ENCODE measurements at places on chromosomes 3 and 15.

DNA sequence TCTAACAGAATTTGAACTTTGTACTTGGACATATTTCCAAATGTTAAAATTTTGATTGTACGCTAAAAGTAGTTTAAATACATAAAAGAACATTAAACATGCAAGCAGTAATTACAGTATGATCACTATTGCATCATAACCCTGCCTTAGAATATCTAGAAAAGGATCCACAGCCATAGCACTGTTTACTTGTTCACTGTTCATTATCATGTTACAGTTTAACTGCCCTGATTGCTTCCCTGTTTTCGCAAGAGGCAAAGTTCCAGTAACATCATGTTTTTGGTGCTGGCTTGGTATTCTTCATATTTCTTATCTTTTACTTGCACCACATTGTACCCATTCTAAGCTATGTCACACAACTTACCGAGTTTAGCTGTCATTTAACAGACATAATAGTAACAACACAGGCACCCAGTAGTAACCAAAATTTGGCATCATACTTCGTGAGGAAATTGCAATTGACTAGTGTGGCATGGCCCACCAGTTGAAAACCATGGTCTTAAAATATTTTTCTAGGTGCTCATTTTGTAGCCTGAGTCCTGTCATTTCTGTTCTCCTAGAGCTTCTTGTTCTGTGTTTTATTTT lies 13.3 kb upstream of the TMEM87A start:
- no peak for DNase-seq

DNA sequence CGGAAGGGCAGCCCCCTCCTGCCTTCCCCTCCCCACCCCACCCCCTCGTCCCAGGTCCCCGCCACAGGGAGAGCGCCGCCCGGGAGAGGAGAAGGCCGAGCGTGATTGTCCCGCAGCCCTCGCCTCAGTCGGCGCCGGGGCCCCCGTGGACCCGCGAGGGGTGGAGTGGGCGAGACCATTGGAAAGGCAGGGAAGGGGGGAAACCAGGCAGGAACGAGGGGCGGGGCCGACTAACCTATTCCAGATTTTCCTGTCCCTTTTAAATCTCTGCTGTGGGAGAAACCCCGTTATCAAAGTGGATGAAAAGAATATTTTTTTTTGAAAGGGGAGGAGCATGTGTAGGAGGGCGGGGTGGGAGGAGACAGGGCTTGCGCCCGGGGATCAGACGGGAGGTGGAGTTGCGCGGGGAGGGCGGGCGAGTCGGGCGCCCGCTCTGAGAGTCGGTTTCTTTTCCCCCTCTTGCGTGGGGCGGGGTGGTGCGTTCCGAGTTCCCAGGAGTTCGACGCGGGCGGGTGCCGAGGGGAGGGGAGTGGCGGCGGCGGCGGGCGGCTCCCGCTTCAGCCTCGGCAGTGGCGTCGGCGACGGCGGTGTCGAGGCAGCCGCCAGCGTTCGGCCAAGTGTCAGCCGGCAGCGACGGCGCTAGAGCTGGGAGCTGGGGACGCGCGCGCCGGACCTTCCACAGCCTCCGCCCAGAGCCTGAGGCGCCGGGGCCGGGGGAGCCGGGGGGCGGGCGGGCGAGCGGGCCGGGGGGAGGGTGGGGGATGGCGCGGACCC lies at the start of gene NECTIN3:
NECTIN3 (plus strand) TSS at position 560 of the 774 bp plus-strand sequence; CDS start at position 762, 202 bp downstream.
- DNase-seq = peak; percentile 82

GRCh38 chr3:62318365-62318751 lies 55.0 kb downstream of the FEZF2 start:
- DNase-seq = no peak

GRCh38 chr3:39216176-39216790 lies 23.9 kb upstream of the XIRP1 start:
- DNase-seq = peak; percentile 61

GRCh38 chr15:32838820-32839219 lies 121.0 kb downstream of the GREM1 start:
- DNase-seq = no peak

DNA sequence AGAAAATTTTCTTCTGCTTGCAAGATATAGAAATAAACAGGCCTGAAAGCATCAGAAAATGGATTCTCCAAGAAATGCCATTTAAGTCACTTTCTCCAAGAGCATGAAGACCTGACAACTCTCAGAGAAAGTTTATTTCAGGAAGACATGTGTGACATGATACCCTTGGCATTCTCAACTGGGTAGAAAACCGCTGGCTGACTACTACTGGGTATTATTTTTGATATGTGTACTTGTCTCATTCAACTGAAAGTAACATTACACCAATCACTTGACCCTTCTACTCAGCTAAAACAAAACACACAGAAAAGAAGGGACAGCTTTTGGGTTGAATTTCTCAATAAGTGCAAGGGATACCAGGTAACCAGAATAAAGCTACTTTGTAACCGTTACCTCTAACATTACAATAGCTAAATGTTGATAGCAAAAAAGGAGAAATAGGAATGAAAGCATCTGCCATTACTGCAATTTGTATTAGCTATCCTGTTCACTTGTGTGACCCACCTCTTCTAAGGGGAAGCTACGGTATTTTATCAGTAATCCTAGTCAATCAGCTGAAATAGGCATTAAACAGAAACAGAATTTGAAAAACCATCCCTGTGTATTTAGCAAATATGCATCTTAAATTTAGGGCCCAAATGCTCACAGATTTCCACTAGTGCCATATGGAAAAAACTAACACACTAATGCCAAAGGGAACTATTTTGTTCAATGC lies 7.3 kb downstream of the TRA2B start:
- DNase-seq = no peak

DNA sequence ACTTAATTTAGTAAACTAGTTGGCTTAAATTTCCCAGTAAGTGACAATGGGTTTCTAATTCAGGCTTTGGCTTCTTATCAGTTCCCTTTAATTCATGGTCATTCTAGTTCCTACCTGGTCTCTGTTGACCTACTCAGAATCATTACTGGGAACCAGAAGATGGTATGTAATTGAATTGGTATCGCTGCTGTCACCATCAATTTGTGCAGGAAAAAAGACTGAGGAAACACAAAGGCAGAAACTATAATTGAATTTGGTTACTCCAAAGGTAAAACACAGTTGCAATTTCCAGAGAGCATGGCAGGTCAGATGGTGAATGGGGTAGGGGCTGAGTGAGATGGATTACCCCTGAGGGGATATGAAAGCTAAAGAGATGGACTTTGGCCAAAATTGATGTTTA lies 226.5 kb upstream of the GAP43 start:
- no peak for DNase-seq

- DNase-seq = no peak
Observed at GRCh38 chr3:159831466-159831865, 157.2 kb upstream of the IL12A start.

Data from T-helper 2 cell (primary cell).